Fibroblast of skin of back (primary cell): ENCODE measurements at places on chromosomes 5 and 9.

GRCh38 chr9:5263351-5264218 is 32.4 kb downstream of the INSL4 start:
- peak; percentile 4 for DNase-seq

- DNase-seq: no peak
Measured at GRCh38 chr9:124757616-124758015, 13.5 kb downstream of the NR6A1 start.

DNA sequence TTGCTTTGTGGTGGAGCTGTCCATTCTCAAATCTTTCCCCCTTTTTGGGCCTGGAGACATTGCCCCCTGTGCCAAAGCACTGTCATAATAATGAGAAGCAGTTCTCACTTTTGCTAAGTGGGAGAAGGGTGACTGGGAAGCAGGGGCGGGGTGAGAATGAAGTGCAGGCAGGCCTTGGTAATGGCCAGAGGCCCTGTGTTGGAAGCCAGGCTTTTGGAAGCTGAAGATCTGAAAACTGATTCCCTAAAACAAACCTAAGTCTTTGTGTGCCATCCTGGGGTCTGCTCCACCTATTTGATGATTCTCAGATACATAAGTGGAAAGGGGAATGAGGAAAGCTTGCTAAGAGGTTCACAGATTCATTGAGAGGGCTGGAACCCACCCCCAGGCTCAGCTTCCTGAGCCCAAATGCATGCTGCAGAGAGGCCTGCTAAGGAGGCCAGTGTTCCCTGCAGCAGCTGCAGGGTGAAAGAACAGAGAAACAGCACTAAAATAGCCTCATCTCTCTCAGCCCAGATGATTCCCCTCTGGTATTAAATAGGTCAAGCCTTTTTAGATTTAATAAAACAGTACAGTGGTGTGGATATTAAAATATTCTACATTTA is 75.0 kb downstream of the NSG2 start:
- no peak for DNase-seq

DNA sequence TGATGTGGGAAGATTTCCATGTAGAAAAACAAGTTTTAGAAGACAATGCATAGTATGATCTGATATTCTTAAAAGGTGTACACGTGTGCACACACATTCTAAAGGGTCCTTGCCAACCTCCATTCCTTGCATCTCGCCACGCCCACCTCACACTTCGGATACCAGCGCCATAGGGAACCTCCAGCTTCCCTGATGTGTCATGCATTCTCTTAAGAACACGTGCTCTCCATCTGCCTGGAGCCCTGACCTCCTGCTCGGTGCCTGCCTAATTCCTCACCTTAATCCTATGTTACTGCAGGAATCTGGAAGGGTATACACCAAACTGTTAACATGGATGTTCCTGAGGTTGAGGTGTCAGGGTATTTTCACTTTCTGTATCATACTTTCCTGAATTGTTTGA is 63.1 kb downstream of the PTCD2 start:
- peak; percentile 82 for DNase-seq

- no peak for DNase-seq
Measured at GRCh38 chr9:33453999-33454660, 6.7 kb upstream of the AQP3 start.

GRCh38 chr5:173618927-173619519 is 2.6 kb upstream of the BOD1 start:
- DNase-seq: peak; percentile 57

DNA sequence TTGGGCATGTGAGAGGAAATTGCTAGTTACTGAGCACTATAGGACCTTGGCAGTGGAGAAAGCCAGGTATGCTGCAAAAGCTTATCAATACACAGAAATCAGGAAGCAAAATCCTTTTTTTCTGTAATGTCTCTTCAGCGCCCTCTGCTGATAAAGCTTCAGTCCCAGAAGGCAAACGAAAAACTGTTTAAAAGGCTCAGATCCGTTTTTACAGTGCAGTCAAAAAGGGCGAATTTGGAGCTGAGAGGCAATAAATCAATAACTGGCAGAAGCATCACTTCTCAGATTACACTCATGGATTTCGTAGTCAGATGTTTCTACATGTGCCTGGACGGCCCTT is 1.1 kb upstream of the MAN2A1 start:
- DNase-seq: no peak

DNA sequence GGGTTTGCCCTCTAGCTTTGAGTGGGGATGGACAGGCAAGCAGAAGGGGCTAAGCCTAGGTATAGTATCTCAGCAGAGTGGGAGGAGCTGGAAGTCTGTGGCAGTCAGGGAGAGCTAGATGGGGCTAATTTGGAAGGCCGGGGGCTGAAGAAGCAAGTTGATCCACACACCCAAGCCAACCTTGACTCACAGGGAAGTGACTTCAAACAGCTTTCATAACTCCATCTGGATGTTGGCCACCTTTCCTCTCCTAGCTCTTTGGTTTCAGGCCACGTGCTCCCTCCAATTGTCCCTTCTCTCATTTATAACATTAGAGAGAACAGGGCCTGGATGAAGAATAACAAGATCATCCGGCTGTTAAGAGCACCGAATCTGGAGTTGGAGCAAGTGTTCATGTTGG is 36.8 kb downstream of the EGR1 start:
- DNase-seq: no peak

DNA sequence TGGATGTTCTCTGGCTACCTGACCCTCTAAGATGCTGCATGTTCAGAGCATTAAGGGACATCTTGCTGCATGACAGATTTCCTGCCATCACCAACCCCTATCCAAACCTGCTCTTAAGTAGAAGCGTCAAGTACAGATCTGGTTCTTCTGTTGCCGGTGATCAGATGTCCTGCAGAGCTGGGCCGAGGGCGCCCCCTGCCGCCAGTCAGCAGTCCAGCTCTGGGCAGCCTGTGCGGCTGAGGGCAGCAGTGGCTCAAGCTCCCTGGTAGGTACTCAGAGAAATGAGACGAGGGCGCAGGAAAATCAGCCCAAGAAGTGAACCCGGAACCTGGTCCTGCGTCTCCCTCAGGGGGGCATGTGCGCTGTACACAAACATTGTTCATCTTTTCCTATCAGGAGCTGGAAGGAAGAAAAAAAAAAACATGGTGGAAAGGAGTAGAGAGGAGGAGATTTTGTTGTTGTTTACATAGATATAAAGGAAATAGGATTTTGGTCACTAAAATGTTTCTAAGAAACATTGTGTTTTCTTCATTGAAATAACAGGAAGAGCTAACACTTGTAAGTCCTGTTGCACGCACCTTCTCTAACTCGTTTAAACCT is 95.8 kb downstream of the CFAP90 start:
- DNase-seq: peak; percentile 36

- DNase-seq: no peak
Measured at GRCh38 chr9:2693056-2693455, 24.3 kb upstream of the KCNV2 start.

GRCh38 chr9:109387206-109387605 is 66.3 kb upstream of the EPB41L4B start:
- DNase-seq: no peak

GRCh38 chr9:121156263-121156731 is 45.4 kb downstream of the RAB14 start:
- DNase-seq: peak; percentile 76

DNA sequence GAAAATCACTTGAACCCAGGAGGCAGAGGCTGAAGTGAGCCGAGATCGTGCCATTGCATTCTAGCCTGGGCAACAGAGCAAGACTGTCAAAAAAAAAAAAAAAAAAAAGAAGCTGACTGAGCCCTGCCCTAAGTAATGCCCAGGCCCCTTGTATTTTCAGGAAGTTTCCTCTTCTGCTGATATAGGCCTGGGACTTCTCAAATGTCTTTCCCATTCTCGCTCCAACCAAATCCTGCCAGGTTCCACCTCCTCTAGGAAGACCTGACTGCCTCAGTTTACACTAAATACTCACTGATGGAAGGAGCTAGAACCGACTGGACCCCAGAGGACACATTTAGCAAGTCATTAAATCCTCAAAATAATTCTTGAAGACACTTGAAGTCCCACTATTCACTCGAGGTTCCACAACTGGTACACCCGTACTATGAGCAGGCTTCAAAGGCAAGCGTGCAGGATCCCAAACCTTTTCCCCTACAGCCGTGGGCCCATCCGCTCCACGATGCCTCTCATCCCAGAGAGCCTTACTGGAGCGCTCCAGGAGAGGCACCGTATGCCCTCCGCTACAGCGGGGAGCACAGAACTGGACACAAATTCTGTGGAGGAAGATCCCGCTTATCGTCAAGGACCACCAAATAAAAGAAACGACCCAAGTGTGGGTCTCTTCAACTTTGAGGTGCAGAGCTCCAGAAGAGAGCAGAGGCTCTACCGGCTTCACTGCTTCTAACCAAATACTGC is 676 bp downstream of the NOL6 start:
- DNase-seq: no peak

GRCh38 chr9:78967596-78968217 is 604.1 kb upstream of the TLE4 start:
- DNase-seq: peak; percentile 40

DNA sequence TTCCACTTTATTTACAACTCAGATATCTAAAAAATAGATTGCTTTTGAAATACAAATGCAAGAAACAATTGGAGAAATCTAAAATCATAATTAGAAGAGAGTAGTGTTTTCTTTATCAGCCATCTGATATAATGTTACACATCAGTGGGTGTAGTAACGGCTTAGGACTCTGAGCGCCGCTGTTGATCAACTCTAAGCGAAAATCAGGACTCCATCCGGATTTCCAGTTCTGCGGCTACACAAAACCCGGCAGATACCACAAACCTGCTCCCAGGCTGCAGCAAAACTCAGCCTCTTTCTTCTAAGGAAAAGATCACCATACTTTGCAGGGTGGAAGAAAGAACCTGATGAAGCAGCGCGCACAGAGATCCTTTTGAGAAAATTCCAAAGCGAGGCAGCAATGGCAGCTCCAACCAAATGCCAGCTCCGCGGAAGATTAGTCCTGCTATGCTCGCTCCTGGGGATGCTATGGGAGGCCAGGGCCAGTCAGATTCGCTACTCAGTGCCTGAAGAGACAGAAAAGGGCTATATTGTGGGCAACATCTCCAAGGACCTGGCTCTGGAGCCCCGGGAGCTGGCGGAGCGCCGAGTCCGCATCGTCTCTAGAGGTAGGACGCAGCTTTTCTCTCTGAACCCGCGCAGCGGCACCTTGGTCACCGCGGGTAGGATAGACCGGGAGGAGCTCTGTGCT is at the start of gene PCDHGA9:
Gene PCDHGA9 (plus strand): TSS at position 226 of the 691 bp plus-strand sequence. CDS start 175 bp downstream, at position 401.
- DNase-seq: peak; percentile 48

- no peak for DNase-seq
Measured at GRCh38 chr5:140312791-140313189, 9.9 kb upstream of the PFDN1 start.

DNA sequence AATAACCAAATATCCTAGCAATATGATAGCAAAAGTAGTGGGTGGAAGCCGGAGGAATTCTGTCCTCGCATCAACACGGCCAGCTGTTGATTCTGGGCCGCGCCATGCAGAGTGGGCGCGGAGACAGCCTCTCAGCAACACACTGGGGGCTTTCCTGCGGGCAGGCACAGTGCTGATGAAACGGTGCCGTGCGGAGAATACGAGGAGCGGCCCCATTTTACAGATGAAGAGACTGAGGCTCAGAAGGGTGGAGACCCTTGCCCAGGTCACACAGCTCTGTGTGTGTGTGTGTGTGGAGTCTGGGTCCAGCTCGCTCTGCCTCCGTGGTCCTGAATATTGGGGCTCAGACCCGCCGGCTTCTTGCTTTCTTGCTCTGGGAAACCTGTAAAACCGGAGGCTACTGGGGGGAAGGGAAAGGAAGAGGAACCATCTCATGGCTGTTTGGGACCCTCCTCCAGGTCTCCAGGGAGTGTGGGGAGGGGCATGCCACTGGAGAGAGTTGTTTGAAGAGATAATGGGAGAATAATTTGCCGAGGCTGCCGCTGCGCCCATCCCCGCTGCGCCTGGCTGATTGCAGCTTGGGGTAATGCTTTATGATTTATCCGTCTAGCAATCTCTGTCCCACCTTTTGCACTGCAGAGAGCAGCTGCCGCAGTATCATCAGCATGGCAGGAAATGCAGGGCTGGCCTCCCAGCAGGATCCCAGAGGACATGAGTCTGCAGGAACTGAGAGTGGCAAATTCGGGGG is 36.6 kb downstream of the NCS1 start:
- DNase-seq: peak; percentile 33

DNA sequence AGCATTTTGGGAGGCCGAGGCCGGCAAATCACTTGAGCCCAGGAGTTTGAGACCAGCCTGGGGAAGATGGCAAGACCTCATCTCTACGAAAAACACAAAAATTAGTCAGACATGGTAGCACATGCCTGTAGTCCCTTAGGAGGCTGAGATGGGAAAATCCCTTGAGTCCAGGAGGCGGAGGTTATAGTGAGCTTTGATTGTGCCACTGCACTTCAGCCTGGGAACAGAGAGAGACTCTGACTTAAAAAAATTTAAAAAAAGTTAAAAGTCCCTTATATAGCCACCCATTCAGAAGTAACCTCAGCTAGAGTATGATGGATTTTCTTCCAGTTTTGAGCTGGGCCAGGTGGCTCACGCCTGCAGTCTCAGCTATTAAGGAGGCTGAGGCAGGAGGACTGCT is 72.4 kb downstream of the UGCG start:
- peak; percentile 70 for DNase-seq

GRCh38 chr5:16271851-16272250 is 92.3 kb upstream of the MARCHF11 start:
- DNase-seq: no peak
